ENCODE measurements at places on chromosomes 16 and 17. TPM values are rescaled to one million over a fixed set of nuclear protein-coding genes. Genes with fewer than 3 reads are reported as not detected.

DNA sequence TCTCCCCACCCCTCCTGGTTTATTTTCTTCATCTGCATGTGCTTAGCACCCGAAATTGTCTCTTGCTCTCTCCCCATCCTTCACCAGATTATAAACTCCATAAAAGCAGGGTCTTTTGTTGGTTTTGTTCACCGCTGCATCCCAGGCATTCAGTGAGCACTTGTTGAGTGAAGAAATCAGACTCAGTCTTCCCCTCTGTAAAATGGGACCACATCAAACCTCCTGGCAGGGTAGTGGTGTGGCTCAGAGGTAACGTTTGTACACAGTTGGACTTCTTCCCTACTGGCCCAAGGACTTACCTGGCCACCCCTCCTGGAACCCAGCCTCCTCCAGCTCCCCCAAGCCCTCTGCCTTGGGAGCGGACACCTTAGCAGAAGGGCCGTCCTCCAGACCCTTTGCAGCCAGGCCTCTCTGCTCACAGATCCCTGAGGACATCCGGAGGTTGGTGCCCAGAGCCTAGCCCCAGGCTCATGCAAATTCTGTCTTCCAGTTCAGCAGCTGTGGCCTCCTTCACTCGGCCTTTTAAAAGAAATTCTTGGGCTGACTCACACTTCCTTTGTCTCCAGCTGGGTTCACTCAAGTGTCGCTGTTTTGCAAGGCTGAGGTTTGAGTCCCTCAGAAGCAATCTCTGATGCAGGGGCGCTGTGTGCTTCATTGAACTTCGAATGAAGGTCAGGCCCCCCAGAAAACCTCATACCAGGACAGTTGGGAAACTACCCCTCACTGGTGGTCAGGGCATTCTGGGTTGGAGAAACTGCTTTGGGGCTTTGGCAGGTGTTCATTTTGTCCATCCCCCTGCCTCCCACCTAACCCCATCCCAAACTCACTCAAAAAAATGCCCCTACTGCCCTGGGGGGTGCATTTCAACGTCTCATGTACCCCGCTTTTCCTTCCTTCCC lies 16.8 kb upstream of the RMI2 start:
- DNase-seq = peak; percentile 95

DNA sequence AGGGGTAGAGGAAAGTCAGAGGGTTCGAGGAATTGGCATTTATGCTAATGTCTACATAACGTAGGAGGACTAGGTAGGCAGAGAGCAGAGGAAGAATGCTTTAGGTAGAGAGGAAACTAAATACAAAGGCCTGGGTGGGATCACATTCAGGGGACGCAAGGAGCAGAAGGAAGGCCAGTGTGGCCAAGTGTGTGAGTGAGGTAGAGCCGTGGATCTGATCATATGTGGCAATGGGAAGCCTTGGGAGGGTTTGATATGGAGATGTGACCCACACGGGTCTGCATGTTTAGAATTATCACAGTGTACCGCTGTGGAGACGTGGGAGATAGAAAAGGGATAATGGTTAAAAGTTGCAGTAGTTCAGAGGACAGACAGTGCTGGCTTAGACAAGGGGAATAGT lies 43.1 kb downstream of the HLF start:
- DNase-seq = no peak

The GID4 gene
- total RNA-seq = 5.9 TPM

GRCh38 chr17:61492759-61493526 lies 40.7 kb downstream of the TBX4 start:
- DNase-seq = peak; percentile 61

The VAT1L gene
- 0.57 TPM for total RNA-seq

The DNAI2 gene
- not detected for total RNA-seq

- DNase-seq = no peak
Measured at GRCh38 chr16:89055894-89056555, 37.6 kb upstream of the ACSF3 start.

All from M059J (cell line).